COLO829 (cell line): ENCODE measurements at places on chromosomes 6 and 20.

DNA sequence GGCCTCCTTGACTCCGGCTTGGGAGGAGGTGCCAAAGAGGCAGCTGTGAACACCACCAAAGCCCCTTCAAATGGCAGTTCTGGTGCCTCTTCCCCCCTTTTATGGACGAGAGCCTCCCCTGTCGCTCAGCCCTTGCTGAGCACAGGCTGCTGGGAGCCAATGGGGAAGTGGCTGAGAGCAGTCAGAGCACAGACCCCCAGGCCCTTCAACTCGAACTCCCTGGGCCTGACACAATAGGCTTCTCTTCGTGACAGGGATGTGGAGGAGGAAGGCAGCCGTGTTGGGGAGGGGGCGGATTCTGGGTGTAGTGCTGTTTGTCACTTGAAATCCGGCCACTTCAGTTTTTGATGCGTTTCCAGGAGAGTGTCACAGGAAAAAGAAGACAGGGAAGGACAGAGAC lies at the start of gene PDYN:
Gene PDYN, minus strand, starts transcription at position 73 of the 400 bp plus-strand sequence. CDS start 10,974 bp downstream, outside the sequence.
- no peak for DNase-seq

DNA sequence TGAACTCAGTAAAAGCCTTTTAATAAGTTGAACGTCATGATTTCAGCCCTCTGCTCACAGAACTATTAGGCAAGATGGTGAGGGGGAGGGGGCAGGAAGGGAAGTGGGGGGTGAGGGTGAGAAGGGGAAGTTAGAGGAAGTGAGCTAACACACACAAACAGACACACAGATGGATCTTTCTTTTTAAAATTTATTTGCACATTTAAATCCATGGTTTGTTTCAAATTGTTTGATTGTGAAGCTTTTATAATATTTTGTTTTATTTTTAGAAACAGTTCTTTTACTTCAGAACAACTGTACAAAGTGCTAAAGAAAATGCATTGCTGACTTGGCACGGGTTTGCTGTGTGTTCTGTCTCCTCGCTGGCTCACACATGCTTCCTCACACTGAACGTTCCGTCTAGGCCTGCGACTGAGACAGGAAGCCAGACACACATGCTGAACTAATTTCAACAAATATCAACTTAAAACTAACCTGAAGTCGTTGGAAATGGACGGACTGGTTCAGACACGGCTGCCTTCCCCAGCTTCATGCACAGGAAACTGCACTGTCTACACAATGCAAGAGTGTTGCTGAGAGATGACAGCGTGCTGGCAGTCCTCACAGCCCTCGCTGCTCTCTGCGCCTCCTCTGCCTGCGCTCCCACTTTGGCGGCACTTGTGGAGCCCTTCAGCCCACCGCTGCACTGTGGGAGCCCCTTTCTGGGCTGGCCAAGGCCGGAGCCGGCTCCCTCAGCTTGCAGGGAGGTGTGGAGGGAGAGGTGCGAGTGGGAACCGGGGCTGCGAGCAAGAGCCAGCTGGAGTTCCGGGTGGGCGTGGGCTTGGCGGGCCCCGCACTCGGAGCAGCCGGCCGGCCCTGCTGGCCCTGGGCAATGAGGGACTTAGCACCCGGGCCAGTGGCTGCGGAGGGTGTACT lies 8.1 kb upstream of the ZBP1 start:
- no peak for DNase-seq

GRCh38 chr6:142518126-142518525 lies 216.3 kb downstream of the ADGRG6 start:
- DNase-seq = no peak

- no peak for DNase-seq
Observed at GRCh38 chr6:87540539-87540938, 49.2 kb downstream of the RARS2 start.
